B cell (primary cell): ENCODE measurements at places on chromosomes 7 and 10. TPM values are rescaled to one million over a fixed set of nuclear protein-coding genes. Genes with fewer than 3 reads are reported as not detected.

The IDI2 gene
- total RNA-seq, result not detected in 2 replicates

The CDHR3 gene
- total RNA-seq, result 0.34 and 1.1 TPM in 2 replicates

The EXOC6 gene
- 22.6 and 25.6 TPM in 2 replicates for total RNA-seq

The CPED1 gene
- 0.44 TPM in 1 of 2 replicates, not detected in the other for total RNA-seq

The PTPRZ1 gene
- total RNA-seq, result not detected in 2 replicates

DNA sequence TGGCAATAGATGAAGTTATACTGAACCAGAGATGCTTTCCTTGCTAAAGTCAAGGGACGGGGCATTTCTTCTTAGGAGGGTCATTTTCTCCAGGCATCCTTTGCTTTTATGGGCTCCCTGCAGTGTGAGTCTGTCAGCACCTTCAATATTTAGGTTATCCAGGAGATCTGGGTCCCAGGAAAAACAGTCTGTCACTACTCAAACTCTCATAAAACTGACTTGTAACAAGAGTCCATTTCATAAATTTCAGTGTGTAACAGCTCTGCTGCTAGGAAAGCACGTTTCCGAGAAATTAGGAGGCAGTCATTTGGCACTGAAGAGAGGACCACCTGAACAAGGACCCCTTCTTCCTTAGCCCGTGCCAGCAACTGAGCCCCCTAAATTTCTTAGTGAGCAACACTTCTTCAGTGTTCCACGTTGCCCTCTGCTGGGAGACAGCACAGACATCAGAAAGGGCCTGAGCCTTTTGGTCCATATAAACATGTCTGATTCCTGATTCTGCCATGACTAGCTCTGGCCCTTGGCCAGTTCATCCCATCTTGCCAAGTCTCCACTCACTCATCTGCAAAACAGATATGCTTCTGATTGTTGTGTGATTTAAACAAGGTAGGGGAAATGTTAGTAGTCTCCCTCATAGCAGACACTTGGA, 7.2 kb downstream of the GCC1 start:
- no peak for DNase-seq
- peaks cover 10% of the 10 kb centered on the region for H3K4me1 ChIP-seq
- no peak overlapping the region for H3K27ac ChIP-seq
- H3K36me3 ChIP-seq, result peaks cover 42% of the 10 kb centered on the region
- no peak overlapping the region for H3K4me3 ChIP-seq

DNA sequence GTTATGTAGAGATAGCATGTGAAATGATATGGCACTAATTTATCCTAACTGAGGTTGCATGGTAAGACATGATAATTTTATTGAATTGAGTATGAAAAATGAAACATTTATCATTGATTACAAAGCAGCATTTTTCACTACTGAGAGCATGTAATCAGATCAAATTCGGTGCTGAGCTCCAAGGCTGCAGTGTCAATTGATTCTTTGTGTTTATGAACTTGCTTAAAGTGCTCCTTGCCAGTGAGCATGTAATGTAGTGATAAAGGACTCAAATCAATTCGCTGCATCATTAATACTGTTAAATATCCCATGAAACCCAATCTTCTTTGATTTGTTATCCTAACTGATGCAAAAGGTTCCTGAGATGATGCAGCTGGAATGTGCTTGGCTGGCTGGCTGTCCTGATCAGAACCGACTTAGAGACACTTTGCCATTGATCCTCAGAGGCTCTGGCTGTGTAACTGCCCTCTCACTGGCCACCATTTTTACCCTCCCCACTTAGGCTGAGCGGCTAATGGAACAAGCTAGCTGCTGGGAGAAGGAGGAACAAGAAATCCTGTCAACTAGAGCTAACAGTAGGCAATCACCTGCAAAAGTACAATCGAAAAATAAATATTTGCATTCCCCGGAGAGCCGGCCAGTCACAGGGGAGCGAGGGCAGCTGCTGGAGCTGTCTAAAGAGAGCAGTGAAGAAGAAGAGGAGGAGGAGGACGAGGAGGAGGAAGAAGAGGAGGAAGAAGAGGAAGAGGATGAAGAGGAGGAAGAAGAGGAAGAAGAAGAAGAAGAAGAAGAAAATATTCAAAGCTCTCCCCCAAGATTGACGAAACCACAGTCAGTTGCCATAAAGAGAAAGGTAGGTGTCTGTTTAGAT, 89.8 kb upstream of the SAMD8 start:
- H3K4me3 ChIP-seq, result no peak overlapping the region
- H3K36me3 ChIP-seq, result peaks cover 24% of the 10 kb centered on the region
- no peaks in the 10 kb centered on the region for H3K27me3 ChIP-seq
- no peaks in the 10 kb centered on the region for H3K4me1 ChIP-seq

DNA sequence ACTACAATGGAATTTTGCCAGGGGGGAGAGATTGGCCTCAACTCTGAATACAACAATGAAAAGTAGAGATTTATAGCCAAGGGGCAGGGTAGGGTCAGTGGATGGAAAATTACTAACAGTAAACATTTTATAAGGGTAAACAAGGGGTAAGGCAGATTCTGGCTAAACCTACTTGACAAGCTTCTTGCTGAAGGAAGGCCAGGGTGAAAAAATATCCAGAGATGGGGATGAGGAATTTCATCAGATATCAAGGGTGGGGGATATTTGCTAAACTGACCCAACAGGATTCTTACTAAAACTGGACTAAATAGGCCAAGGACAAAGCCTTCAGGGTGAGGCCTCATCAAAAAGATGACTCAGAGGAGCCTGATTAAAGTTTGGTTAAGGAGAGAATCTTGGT, 156.3 kb downstream of the RTKN2 start:
- H3K27ac ChIP-seq, result no peak overlapping the region
- no peaks in the 10 kb centered on the region for H3K27me3 ChIP-seq
- no peak for DNase-seq
- no peak overlapping the region for H3K4me3 ChIP-seq
- H3K4me1 ChIP-seq, result peaks cover 47% of the 10 kb centered on the region

DNA sequence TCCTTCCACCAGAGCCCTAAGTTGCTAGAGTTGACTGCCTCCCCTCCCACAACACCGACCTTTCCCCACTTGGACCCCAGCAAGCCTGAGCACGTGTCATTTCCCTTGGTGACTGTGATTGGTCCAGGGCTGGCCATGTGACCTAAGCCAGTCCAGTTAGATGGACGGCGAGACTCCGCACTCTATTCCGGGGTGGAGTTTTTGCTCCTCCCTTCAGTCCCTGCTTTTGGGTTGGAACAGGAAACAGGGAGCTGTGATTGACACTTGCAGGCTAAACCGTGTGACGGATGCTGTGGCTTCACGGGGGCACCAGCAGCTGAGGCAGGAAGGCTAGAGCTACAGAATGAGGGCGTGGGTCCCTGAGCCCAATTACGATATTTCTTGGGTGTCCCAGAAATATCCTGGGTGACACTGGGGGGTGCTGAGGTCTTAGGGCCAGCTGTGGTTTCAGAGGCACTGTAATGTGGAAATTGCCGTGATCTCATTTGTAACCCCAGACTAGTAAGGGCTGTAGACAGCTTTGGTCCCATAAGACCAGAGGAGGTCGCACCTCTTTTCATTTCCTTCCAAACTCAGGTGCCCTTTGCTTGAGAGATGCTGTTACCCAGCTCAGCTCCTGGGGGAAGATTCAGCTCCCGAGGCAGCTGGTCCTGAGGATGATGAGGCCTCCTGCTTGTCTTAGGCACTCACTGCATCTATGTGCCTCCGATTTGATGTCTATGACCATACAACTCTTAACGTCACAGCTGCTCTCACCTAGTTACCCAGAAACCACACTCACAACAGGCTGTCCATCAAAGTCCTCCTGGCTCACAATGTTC, 102.7 kb upstream of the NPTX2 start:
- H3K27ac ChIP-seq, result no peak overlapping the region
- H3K4me1 ChIP-seq, result no peaks in the 10 kb centered on the region
- no peak overlapping the region for H3K4me3 ChIP-seq
- no peaks in the 10 kb centered on the region for H3K27me3 ChIP-seq
- DNase-seq, result no peak

DNA sequence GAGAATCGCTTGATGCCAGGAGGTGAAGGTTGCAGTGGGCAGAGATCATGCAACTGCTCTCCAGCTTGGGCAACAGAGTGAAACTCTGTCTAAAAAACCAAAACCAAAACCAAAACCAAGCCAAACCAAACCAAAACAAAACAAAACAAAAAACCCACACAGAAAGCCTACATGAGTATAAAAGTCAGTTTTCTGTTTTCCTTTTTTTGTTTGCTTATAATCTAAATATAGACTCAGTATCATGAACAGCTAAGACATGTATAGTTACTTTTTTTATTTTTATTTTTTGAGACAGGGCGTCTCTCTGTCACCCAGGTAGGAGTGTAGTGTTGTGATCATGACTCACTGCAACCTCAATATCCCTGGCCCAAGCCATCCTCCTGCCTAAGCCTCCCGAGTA, 16.8 kb upstream of the MTPN start:
- no peak overlapping the region for H3K4me3 ChIP-seq
- H3K27ac ChIP-seq, result no peak overlapping the region
- H3K36me3 ChIP-seq, result no peaks in the 10 kb centered on the region
- H3K4me1 ChIP-seq, result peaks cover 22% of the 10 kb centered on the region

DNA sequence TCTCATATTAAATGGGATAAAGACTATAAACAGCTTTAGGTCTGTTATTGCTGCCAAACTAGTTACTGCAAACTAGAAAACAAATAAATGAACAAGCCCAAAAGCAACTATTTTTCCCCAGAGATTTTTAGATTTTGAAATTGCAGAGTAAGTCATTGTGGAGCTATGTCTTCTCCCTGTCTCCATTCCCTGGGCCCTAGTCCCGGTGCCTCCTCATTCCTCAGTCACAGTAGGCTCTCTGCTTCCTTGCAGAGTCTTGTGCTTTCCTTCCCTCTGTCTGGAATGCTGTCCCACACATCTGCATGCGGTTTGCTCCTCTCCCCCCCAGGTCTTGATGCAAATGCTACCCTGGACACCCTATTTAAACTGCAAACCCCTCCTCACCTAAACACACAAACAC, 4.0 kb downstream of the PNLIPRP3 start:
- H3K4me3 ChIP-seq, result no peak overlapping the region
- H3K36me3 ChIP-seq, result no peaks in the 10 kb centered on the region
- no peaks in the 10 kb centered on the region for H3K4me1 ChIP-seq
- H3K27ac ChIP-seq, result no peak overlapping the region

DNA sequence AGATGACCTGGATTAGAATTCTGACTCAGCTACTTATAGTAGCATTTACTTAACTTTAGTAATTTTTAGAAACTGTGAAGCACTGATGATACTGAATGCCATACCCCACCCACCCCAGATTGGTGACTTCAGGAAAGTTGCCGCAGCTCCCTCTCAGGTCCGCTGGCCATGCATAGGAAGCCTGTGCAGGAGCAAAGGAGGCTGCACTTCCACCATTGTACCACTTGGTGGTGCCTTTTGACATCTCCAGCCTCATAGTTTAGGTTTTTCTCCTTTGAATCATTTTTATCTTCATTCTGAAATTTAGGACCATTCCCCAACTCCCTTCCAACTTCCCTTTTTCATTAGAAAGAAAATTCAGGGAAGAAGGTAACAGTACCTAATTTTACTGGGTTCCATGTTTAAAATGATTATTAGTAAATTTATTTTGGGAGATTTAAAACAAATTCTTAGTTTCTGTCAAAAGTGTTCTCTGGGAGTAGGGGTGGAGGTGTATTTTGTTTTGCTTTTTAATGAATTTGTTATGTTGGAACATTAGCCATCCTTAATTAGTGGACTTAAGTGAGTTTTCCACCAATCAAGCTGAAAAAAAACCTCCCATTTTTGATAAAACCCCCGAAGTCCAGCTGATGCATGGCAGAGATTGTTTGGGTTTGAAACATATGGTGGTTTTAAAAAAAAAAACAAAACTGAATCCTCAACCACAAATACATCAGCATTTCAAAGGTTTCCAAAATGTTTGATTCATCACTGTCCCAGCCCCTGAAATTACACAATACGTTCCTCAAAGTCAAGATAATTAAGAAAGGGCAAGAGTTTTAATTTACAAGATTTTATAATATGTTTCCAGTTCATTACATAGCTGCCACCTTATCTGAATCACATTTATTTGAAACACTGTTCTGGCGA, 109.6 kb downstream of the WNT2 start:
- H3K27ac ChIP-seq, result no peak overlapping the region
- no peak overlapping the region for H3K4me3 ChIP-seq
- peak; percentile 46 for DNase-seq

GRCh38 chr10:24505759-24506158, 217.9 kb downstream of the ARHGAP21 start:
- H3K36me3 ChIP-seq, result no peaks in the 10 kb centered on the region
- no peak for DNase-seq
- H3K4me1 ChIP-seq, result no peaks in the 10 kb centered on the region
- H3K27me3 ChIP-seq, result no peaks in the 10 kb centered on the region

- H3K36me3 ChIP-seq, result no peaks in the 10 kb centered on the region
- H3K4me3 ChIP-seq, result no peak overlapping the region
- peak overlapping the region; percentile 24 for H3K27ac ChIP-seq
- peak; percentile 17 for DNase-seq
- peaks cover 23% of the 10 kb centered on the region for H3K4me1 ChIP-seq
- no peaks in the 10 kb centered on the region for H3K27me3 ChIP-seq
Observed at GRCh38 chr10:88413412-88413811, 169.7 kb downstream of the RNLS start.

DNA sequence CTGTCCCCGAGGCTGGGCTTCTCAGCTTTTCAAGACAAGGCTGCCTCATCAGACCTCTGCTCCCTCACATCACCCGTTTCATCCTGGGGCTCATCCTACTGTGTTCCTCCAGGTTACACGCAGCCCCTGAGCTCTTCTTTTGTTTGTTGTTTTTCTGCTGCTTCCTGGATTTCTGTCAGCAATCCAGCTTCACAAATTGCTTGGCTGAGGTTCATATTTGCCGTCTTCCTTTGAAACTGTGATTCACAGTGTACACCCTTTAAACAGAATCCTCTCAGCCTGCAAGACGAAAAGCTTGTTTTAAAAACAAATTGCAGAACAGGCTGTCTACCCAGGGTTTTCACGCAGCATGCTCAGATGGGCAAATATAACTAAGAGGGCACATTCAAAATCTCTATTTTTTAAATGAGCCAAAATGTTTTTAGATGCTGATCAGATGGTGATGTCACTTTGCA, 39.1 kb upstream of the PARD3 start:
- H3K27ac ChIP-seq, result no peak overlapping the region
- no peaks in the 10 kb centered on the region for H3K27me3 ChIP-seq
- H3K4me3 ChIP-seq, result no peak overlapping the region
- H3K36me3 ChIP-seq, result no peaks in the 10 kb centered on the region

DNA sequence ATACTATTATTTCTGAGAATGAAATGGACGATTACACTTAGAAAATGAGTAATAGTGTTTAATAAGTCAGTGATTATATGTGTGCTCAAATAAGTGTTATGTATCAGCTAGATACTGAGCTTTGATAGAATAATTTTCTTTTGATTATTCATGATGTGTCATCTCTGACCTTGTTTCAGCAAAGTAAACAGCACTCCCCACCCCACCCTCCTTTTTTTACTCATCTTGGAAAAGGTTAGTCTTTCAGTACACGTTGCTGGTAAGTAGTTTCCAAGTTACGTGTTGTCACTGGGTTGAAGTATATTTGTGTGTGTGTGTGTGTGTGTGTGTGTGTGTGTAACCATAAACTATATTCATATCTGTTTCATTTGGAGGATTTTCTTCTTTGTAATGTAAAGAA, 84.1 kb downstream of the GNAI1 start:
- H3K4me3 ChIP-seq, result no peak overlapping the region
- no peaks in the 10 kb centered on the region for H3K27me3 ChIP-seq
- DNase-seq, result no peak

GRCh38 chr7:1662101-1662500, 8.0 kb upstream of the ELFN1 start:
- H3K4me1 ChIP-seq, result peaks cover 24% of the 10 kb centered on the region
- H3K27ac ChIP-seq, result no peak overlapping the region
- no peak overlapping the region for H3K4me3 ChIP-seq
